Stimulated activated naive CD8-positive, alpha-beta T cell treated with anti-CD3 and anti-CD28 coated beads, Interleukin-15, Interleukin-2, amounts not matched to agents 100 U/mL and 50 U/mL, for 24 hours (primary cell): ENCODE measurements at places on chromosomes 7 and 10.

DNA sequence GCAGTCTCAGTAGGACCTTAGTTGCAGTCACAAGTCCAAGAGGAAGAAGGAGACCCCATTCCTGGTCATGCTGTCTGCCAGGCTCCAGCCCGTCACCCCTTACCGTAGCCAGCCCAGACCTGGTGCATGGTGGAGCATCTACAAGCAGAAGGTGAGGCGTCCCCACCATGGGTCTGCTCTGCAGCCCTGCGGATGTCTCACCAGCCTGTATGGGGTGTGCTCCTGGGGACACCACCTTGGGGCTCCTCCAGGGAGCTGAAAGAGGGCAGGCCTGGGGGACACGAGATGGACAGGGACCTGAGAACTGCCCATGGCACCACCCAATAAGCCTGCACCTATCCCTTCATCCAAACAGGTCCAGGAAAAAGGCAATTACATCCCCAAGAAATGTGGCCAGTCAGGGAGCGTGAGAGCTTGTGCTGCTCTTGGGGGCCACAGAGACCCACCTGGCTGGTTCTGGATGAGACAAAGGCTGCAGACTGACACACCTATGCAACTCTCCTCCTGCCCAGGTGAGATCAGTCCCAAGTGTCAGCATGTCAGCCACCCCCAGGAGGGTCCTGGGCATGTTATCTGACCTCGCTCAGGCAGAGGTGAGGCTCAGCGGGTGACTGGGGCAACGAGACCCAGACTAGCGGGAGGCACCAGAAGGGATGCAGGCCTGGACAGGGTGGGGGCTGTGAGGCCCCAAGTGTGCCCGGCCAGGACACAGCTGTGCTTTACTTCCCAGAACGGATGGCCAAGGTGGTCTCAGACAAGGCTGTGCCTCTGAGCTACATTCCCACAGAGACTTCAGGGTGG lies 84.5 kb upstream of the RET start:
- no peak for DNase-seq

DNA sequence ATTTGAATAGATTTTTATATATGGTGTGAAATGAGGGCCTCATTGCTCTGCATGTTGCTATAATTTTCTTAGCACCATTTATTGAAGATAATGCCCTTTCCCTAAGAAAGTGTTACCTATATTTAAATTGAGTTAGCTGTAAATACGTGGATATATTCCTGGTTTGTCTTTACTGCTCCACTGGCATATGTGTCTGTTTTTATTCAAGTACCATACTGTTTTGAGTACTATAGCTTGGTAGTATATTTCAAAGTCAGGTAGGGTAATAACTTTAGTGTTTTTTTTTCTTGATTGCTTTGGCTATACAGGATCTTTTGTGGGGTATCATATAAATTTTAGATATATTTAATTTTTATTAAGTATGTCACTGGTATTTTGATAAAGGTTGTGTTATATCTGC lies 31.4 kb downstream of the ZNF273 start:
- no peak for DNase-seq

GRCh38 chr7:102891693-102892261 lies 21.0 kb upstream of the LRRC17 start:
- DNase-seq, result no peak

GRCh38 chr10:71202314-71202713 lies 10.1 kb upstream of the UNC5B start:
- no peak for DNase-seq

DNA sequence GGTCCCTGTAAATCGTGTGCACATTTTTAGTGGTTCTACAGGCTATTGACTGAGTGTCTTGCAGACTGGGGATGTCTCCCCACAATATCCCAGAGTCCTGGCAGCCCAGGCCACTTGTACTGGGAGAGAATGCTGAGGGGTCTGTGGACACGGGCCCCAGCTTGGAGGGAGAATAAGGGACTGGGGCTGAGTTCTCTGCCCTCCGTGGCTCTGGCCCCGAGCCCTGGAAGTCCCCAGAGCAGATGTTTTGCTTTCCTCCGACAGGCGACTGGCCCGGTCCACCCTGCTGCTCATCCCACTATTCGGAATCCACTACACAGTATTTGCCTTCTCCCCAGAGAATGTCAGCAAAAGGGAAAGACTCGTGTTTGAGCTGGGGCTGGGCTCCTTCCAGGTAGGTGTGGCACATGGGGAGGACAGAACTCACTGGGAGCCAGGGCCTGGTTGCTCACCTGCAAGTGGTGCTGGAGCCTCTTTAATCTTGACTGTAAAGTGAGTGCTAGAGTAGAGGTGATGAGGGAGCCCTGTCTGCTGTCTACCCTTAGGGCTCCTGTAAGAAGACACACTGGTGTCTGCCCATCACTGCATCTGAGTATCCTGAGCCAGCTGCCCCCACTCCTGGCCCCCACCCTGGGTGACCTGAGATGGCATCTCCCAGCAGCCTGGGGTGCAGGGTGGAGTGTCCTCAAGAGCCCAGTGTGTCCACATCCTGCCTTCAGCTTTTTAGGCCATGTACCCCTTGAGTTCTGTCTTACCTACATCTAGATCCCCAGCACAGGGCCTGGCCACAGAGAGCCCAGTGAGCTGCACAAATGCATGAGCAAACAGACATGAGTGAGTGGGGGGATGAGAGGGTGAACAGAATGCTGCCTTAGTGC lies 51.1 kb downstream of the ADCYAP1R1 start:
- no peak for DNase-seq

DNA sequence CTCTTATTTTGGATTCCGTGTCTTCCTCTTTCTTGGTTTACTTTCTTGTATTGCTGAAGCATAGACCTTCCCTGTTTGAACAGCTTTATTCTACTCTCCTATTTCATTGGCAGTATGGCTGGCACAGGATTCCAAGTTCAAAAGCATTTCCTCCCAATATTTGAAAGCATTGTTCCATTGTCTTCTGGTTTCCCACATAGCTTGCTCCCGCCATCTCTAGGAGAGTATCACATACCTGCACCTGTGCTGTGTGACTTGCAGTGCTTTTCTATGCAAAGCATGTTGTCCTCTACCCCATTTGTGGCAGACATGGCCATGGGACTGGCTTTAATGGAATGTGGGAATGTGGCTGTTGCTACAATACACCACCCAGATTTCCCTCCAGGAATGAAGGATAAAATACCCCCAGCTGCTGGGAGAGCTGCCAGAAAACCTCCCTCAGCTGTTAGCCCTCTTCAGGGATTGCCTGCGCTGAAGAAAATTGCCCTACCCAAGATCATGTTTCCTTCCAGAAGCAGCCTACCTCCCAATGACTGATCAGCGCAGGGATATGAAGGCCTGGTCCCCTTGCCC lies 6.9 kb upstream of the MYOF start:
- no peak for DNase-seq

- DNase-seq, result no peak
Observed at GRCh38 chr7:46315891-46316290, 394.8 kb upstream of the IGFBP3 start.

- no peak for DNase-seq
Observed at GRCh38 chr10:124292911-124293615, 125.7 kb downstream of the OAT start.

GRCh38 chr10:91602868-91603568 lies 29.9 kb downstream of the PPP1R3C start:
- DNase-seq, result no peak

- peak; percentile 22 for DNase-seq
Observed at GRCh38 chr7:129615018-129615417, 3.5 kb downstream of the NRF1 start.

GRCh38 chr7:142827951-142828500 lies 26.9 kb upstream of the EPHB6 start:
- no peak for DNase-seq

DNA sequence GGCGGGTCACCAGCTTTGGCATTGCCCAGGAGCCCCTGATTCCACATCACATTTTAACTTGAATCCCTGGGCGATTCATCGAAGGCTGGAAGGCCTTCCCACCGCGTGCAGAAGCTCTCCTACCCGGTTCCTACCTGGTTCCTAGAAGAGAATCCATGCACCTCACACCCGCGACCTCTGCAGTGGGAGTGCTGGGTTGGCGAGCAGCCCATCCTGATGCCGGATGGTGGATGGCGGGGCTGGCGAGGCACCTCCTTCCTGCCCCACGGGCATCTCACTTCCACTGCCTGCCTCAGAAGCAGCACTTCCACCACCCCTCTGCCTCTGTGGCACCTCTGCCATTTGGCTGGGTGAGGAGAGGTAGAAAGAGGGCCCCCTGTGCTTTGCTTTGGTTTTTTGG lies 32.0 kb downstream of the NUB1 start:
- no peak for DNase-seq

- DNase-seq, result no peak
Observed at GRCh38 chr7:17493446-17493845, 195.0 kb downstream of the AHR start.

DNA sequence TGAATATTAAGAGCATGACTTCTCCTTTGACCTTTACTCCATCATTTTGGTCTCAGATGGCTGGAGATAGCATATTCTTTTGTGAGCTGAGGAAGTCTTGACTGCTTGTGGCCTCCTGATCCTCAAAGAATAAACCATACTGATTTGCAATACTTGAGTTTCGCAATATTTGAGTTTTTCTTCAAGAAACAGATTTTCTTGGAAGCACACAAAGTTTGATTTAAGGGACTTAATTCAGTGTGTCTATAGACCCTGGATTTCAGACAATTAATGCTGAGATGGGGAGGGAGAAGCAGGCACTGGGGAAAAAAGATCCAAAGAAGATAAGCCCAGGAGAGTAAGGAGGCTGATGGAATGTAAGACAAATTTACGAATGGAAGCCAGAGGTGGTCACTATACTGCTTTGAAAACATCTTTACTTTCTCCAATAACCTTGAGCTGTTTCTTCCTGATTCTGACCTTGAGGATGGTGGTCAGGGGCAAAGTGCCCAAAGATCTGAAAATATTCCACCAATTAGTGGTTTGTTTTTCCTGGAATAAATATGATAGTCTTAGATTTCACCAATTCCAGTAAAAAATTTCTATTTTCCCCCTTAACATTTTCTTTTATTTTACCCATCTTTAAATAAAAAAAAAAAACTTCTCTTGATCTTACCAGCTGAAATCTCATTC lies 7.5 kb downstream of the EPDR1 start:
- DNase-seq, result no peak

- DNase-seq, result peak; percentile 50
Observed at GRCh38 chr10:22666287-22667092, 47.9 kb downstream of the PIP4K2A start.

DNA sequence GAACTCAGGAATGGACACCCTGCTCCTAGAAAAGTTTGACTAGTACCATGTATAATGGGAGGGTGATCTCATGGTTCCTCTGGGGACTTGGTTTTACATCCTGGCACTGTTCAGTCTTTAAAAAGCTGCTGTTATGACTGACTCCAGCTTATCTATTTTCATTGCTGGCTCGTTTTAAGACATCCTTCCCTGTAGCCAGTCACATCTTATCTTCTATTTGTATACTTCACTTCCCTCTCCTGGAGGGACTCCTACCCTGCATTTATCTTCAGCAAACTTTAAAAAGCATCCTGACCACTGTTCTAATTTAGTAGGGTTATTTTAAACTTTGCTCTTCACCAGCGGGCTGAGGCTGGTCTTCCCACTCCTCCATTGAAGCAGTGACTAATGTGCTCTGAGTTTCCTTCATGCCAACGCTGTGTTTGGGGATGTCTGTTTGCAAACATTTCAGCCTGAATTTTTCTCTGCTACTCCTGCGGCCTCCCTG lies 72.9 kb upstream of the ARMC3 start:
- no peak for DNase-seq

GRCh38 chr10:10813656-10814055 lies 204.0 kb upstream of the CELF2 start:
- no peak for DNase-seq

DNA sequence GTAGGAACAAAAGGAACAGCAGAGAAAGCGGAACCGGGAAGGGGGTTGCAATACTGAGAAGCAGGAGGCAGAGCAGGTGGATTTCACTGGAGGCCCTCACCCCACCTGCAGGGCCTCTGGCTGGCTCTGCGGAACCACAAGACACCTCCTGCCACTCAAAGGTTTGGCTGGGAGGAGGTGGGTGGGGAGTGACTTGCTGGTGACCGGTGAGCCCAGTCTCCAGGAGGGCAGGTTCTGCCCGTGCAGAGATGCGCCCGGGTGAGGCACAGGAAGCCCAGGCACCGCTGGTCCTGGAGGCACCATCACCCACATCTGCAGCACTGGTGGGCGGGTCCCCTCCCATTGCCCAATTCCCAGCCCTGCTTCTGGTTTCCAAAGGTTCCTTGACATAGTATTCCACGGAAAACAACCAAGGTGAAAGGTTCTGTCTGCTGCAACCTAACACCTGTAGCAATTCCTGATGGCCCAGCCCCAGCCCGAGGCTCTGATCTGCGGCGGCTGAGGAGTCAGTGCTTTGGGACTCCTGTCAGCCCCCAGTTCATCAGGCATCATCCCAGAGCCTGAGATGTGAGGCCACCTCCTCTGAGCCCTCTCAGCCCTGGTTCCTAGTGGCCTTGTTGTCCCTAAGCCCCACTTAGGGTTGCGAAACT lies 64.4 kb downstream of the CALML3 start:
- no peak for DNase-seq

DNA sequence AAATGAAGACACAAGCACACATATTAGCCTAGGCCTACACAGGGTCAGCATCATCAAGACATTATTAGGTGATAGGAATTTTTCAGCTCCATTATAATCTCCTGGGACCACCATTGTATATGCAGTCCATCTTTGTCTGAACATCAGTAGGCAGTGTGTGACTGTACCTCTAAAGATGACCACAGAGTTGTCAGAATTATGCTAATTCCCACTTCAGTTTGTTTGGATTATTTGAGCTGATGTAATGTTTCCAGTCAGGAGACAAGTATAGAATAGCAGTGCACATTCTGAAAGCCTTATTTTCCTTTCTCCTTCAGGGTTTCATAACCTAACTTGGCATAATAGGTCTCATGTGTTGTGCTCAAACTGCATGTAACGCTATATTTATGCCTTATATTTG lies 306.4 kb downstream of the NXPH1 start:
- DNase-seq, result no peak

- no peak for DNase-seq
Observed at GRCh38 chr7:84237533-84238173, 43.1 kb upstream of the SEMA3A start.

DNA sequence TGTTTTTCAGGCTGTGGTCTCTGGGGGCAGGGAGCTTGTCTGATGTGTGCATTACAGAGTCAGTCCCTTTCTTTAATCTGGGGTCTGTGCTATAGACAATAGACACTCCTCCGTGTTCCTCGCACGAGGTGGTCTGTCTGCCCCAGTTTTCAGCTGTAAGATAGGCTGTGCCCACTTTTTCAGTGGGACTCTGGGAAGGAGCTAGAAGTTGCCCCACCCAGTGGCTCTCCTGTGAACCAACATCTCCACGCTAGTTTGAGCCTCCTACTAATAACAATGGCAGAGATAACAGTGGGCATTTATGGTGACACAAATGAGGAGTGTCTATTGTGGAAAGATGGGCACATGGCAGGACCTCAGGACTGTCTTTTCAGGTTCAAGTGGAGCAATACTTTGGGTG lies 44.0 kb downstream of the ADRB1 start:
- DNase-seq, result no peak

DNA sequence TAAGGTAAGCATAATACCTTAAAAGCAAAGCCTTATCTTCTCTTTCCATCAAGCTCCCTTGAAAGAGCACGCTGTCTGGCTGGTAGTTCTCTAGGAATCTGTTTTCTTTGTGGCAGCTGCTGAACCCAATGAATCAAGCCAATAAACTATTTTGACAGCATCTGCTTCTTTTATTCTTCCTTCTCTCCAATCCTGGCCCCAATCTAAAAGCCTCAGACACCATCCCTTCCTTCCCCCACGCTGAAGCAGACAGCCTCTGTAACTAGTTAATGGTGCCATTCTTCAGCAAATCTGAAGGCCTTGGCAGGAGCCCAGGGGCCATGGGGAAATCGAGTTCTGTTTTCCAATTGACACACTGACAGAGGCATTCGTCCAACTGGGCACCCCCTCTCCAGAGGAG lies 186.6 kb upstream of the LYZL1 start:
- no peak for DNase-seq

GRCh38 chr7:82166260-82167015 lies 277.1 kb downstream of the CACNA2D1 start:
- no peak for DNase-seq
